MG63 (cell line): ENCODE measurements at places on chromosomes 7 and 10. TPM values are rescaled to one million over a fixed set of nuclear protein-coding genes. Genes with fewer than 3 reads are reported as not detected.

Gene PPP1R9A
- 1.7 and 3.1 TPM in 2 replicates for total RNA-seq

Gene PTF1A
- not detected in 2 replicates for total RNA-seq

Gene CRYGN
- total RNA-seq = not detected in 2 replicates

Gene GSAP
- 0.74 and 2.3 TPM in 2 replicates for total RNA-seq

Gene LBX1
- total RNA-seq = 2.0 and 3.0 TPM in 2 replicates

Gene BAIAP2L1
- total RNA-seq = 9.6 and 11.0 TPM in 2 replicates

Gene IRF5
- total RNA-seq = 0.89 and 2.4 TPM in 2 replicates

Gene PRLHR
- total RNA-seq = not detected in 2 replicates

Gene TOMM7
- 131 and 141 TPM in 2 replicates for total RNA-seq

Gene ASZ1
- not detected in 2 replicates for total RNA-seq

Gene ANXA8
- 2.5 TPM in 1 of 2 replicates, not detected in the other for total RNA-seq

Gene UPK3B
- not detected in 2 replicates for total RNA-seq

Gene CPN1
- not detected in 2 replicates for total RNA-seq

Gene TMEM270
- total RNA-seq = not detected in 2 replicates
